ENCODE measurements at places on chromosomes 6 and 20.

GRCh38 chr20:19253316-19253715 lies 40.9 kb downstream of the SLC24A3 start:
- no peaks in the 10 kb centered on the region for H3K36me3 ChIP-seq
- no peak for DNase-seq
- H3K27me3 ChIP-seq = no peaks in the 10 kb centered on the region
- no peaks in the 10 kb centered on the region for H3K4me1 ChIP-seq
- H3K4me3 ChIP-seq = no peak overlapping the region
- H3K27ac ChIP-seq = peak overlapping the region; percentile 70

GRCh38 chr6:135423649-135424128 lies 73.9 kb downstream of the AHI1 start:
- H3K4me3 ChIP-seq = no peak overlapping the region
- H3K4me1 ChIP-seq = peaks cover 4% of the 10 kb centered on the region
- H3K27ac ChIP-seq = no peak overlapping the region

DNA sequence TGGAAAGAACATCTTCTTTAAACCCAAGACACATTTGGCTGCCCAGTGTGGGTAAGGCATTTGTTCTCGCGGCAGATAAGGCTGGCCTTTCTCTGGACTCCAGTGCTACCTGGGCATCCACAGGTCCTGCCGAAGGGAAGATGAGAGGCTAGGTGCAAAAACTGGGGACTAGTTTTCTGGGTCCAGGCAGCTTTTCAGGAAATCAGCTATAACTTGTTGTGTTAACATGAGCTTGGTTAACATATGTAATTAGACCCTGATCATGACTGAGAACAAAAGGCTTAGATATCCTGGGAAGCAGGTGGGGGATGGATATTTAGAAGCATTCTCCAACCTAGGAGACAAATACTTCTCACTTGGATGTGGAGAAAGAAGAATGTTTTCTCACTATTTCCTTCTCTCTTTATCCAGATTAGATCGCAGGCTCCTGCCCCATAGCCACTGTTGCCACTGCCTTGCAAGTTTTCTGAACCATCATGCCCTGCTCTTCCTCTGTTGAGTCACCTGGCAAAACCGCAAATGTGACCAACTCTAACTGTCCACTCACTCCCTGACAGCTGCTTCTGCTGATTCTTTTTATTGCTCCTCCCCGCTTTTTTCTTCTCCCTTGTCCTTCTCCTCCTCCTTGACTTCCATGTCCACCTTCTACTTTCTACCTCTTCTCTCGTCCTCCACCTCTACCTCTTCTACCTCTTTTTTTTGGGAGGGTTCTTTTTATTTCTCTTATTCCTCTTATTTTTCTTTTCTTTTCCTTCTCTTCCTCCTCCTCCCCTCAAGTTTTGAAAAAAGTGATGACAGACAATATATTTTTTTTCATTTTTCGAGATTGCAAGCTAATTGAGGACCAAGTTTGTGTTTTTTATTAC lies 258.1 kb downstream of the UTRN start:
- DNase-seq = no peak
- no peak overlapping the region for H3K27ac ChIP-seq
- no peaks in the 10 kb centered on the region for H3K4me1 ChIP-seq
- H3K4me3 ChIP-seq = no peak overlapping the region
- H3K36me3 ChIP-seq = peaks cover 77% of the 10 kb centered on the region

DNA sequence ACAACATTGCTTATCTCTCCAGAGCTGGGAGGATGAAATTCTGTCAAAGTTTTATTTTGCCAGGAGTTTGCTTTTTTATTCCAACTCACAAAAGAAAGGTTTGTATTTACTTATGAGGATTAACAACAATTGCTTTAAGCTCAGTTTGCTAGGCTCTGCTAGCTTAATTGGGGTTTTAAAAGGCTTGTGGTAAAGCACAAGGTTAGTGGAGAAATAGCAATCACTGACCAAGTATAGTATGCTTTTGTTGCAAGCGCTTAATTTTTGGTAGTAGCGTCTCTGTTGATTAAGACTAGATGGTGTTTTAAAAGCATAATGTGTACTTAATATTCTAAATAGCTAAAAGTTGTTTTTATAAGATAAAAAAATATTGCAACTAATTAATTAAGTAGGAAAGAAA lies 45.7 kb downstream of the TINAG start:
- H3K36me3 ChIP-seq = no peaks in the 10 kb centered on the region
- no peaks in the 10 kb centered on the region for H3K27me3 ChIP-seq
- H3K4me1 ChIP-seq = no peaks in the 10 kb centered on the region
- no peak overlapping the region for H3K4me3 ChIP-seq

DNA sequence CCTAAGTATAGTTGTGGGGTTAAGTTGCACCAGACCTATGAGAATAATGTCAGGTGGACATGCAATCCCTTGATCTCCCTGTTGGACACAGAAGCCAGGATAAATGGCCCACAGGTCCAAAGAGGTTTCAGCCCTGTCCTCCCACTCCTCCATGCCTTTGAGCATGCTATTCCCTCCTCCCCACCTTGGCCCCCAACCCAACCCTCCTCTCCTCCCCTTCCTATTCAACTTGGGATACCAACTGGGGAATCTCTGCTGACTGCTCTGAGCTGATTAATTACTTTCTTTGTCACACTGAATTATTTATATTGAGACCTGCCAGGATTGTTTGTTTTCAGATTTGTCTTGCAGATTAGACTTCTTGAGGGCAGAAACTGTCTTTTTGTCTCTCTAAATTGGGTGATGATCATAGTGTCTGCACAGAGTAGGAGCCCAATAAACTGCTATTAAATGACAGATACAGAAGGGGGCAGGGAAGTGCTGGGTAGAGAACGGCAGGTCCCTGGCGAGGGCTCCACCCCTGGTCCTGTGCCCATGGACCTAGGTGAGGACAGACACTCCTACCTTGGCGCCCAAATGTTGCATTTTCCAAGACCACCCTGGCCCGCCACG lies 120.9 kb downstream of the UNC5CL start:
- no peak overlapping the region for H3K27ac ChIP-seq
- no peak for DNase-seq
- H3K4me1 ChIP-seq = no peaks in the 10 kb centered on the region

All from stomach (tissue), 19 donors.